ENCODE measurements at places on chromosomes 4 and X. TPM values are rescaled to one million over a fixed set of nuclear protein-coding genes. Genes with fewer than 3 reads are reported as not detected.

Gene ZFP42
- total RNA-seq = 59.4 TPM

Gene SHROOM3
- 11.4 TPM for total RNA-seq

Gene DNAAF6
- not detected for total RNA-seq

Gene SUPT20HL1
- not detected for total RNA-seq

Gene SFRP2
- 9.8 TPM for total RNA-seq

Gene ARSD
- 88.3 TPM for total RNA-seq

Gene SLC25A43
- total RNA-seq = 8.1 TPM

Gene SERPINA7
- not detected for total RNA-seq

Gene ABLIM2
- total RNA-seq = under 0.01 TPM

Data from placental epithelial cell (primary cell).